Neural crest cell (in vitro differentiated cells): ENCODE measurements at places on chromosomes 7 and 10.

GRCh38 chr10:56585447-56586171 is 224.6 kb upstream of the ZWINT start:
- no peak for DNase-seq

DNA sequence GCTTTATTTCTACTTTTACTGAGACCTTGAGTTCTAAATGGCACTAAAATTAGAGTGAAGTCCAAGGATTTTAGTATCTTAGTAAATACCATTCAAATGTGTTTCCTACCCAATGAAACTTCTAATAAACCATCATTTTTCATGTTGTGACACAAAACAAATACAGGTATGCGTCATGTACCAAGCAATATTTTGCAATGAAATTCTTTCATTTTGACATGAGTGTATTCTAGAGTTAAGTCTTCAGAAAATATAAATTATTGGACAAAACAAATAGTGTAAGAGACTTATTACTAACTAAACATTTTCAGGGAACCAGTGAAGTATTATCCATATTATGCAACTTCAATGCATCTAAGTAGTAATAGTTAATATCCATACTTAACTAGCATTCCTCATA is 16.5 kb downstream of the HGF start:
- DNase-seq, result no peak

DNA sequence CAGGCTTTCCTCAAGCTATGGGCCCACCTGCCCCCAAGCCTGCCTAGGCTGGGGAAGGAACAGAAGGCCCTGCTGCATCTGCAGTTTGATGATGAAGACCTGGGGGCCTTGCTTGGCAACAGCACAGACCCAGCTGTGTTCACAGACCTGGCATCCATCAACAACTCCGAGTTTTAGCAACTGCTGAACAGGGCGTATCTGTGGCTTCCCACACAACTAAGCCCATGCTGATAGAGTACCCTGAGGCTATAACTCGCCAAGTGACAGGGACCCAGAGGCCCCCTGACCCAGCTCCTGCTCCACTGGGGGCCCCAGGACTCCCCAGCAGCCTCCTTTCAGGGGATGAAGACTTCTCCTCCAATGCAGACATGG is 36.3 kb downstream of the CADPS2 start:
- no peak for DNase-seq

- peak; percentile 35 for DNase-seq
These were observed 17.6 kb upstream of the IMPDH1 start for GRCh38 chr7:128427289-128427891.

DNA sequence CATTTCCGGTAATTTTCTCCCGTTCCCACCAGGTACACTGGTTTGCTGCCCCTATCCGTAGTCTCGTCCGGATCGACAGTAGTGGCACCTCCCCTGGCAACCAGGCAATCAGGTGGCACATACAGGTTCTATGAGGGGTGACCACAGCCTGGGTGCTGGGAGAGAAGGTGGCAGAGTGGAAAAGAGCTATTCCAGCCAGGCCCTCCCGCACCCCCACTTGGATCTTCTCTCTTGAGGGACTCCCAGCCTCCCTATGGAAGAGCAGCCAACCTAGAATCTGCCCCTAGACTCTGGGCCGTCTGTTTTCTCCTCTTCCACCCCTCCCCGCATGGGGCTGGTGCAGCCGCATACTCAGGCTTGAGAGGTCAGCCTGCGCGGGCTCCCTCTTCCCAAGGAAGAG is 58.6 kb downstream of the GPR26 start:
- no peak for DNase-seq

GRCh38 chr10:79390057-79390456 is 42.8 kb downstream of the PPIF start:
- no peak for DNase-seq

GRCh38 chr10:47364366-47364765 is 16.2 kb downstream of the RBP3 start:
- DNase-seq, result no peak

DNA sequence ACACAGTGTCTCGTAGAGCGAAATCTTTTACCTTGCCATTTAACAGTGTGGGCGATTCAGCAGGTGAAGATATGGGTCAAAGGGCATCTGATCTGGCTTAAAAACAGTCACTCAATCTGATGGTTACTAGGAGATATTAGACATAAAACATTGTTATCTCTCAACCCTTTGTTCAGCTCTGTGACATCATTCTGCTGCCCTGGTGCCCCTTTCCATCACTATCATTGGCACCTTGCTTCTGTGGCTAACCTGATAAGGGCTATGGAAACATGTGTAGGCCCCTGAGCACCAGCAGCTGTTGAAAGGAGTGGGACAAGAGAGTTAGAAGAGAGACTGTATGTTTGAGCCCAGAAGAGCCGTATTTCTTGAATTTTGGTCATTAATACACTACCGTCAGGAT is 650.3 kb downstream of the PHTF2 start:
- DNase-seq, result no peak
